Caco-2 (cell line): ENCODE measurements at places on chromosomes 1 and 21.

- DNase-seq = no peak
Measured at GRCh38 chr1:198495631-198496030, 44.8 kb downstream of the ATP6V1G3 start.

GRCh38 chr1:226979517-226980121 is 39.5 kb downstream of the COQ8A start:
- no peak for DNase-seq

GRCh38 chr1:58409336-58409735 is 137.2 kb downstream of the OMA1 start:
- DNase-seq = no peak

GRCh38 chr1:87942165-87942564 is 613.5 kb downstream of the LMO4 start:
- no peak for DNase-seq

DNA sequence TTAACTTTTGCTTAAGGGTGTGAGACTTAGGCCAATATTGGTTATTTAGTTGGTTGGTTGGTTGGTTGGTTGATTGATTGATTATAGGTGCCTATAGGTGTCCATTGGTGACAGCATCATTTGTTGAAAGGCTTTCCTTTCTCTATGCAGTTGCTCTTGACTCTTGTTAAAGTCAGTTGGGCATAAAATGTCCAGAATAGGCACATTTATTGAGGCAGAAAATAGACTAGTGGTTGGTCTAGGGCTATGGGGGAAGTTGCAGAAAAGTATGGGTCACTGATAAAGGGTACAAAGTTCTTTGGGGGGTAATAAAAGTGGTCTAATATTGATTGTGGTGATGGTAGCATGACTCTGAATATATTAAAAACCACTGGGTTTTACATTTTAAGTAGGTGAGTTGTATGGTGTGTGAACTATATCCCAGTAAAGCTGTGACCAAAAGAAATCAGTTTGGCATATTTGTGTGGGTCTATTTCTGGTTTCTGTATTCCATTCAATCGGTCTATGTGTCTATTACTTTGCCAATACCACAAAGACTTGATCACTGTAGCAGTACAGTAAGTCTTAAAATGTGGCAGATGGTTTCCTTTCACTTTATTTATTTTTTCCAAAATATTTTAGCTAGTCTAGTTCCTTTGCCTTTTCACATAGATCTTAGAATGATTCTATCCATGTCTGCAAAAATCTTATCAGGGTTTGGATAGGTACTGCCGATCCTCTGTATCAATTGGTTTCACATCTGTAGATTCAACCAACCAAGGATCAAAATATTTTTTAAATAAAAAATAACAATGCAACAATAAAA is 63.0 kb downstream of the ATP1A1 start:
- DNase-seq = no peak

- DNase-seq = no peak
Measured at GRCh38 chr21:31374395-31374794, 30.3 kb upstream of the TIAM1 start.

DNA sequence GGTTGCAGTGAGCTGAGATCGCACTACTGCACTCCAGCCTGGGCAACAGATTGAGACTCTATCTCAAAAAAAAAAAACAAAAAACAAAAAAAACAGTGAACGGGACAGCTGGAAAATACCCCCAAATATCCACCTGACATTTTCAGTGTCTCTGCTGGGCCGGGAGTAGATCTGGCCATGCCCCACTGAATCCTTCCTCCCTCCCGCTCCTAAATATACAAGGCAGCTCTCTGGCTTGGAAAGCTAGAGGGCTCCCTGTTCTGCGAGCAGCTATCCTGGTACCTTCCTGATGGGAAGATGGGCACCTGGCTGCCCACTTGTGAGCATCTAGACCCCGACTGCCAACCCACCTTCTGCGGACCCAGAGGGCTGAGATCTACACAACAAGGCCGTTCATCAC is 21.4 kb downstream of the SPSB1 start:
- no peak for DNase-seq

- DNase-seq = no peak
Measured at GRCh38 chr1:97384294-97384968, 536.4 kb downstream of the DPYD start.

DNA sequence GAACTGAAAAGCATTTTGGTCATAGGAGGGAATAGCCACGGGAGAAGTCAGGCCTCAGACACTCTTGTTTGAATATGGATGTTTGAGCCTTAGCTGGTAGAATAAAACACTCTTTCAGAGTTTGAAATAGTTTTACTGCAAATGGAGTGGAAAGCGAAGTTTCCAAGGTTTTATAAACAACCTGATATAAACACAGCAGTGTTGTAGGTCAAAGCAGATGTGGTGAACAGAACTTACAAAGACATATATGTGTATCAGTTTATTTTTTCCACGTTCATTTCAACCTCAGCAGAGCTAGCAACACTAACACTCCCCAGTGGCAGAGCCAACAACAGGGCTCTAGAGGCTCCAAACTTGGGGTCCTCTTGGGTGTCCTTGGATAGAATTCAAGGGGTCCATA is 89.9 kb downstream of the WLS start:
- DNase-seq = no peak

DNA sequence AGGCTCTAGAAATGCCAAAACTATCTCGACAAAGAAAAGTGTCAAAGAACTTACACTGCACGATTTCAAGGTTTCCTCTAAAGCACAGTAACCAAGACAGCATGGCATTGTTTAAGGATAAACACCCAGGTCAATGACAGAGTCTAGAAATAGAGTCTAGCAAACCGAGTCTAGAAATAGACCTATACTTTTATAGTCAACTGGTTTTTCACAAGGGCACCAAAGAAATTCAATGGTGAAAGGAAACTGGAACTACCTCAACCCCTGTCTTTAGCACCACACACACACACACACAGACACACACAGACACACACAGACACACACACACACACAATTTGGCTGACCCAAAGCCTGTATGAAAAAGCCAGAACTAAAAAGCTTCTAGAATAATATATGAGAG is 67.1 kb upstream of the PGBD5 start:
- DNase-seq = no peak

GRCh38 chr1:94528299-94528698 is 13.3 kb downstream of the F3 start:
- no peak for DNase-seq

GRCh38 chr1:152502496-152503180 is 8.0 kb upstream of the LCE5A start:
- DNase-seq = no peak

GRCh38 chr1:22628698-22629444 is 7.6 kb upstream of the C1QA start:
- DNase-seq = no peak

GRCh38 chr1:42006836-42007235 is 88.1 kb upstream of the HIVEP3 start:
- no peak for DNase-seq

DNA sequence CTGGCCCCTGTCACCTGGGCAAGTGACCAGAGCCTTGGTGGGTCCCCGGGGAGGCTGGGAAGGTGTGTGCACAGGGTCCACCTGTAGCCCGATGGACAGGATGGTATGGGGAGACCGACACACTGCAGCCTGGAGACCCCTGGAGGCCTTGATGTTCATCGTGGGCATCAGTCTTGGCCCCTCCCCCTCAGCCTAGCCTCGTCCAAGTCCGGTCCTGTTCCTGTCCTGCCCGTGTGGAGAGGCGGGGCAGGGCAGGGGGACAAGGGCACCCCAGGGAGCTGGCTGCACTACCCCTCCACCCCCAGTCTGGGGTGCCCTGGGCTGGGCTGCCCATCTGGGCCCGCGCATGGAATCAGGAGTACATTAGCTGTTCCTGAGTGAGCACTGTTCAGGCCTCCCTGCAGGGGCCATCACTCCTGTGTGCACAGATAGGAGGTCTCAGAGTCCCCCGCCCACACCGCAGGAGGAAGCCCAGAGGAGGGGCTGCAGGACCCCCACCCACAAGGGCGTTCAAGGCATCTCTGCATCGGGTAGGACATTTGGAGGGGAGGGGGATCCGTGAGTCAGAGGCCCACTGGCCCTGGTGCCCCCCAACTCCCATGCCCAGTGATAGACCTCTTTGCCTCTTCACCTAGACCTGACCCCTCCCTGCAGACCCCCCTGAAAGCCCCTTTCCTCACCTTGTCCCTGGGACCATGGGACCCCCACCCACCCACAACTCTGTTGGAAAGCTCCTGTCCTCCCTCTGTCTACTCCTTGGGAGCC is 63.2 kb downstream of the WNT9A start:
- no peak for DNase-seq
